ENCODE measurements at places on chromosomes 3 and 15.

DNA sequence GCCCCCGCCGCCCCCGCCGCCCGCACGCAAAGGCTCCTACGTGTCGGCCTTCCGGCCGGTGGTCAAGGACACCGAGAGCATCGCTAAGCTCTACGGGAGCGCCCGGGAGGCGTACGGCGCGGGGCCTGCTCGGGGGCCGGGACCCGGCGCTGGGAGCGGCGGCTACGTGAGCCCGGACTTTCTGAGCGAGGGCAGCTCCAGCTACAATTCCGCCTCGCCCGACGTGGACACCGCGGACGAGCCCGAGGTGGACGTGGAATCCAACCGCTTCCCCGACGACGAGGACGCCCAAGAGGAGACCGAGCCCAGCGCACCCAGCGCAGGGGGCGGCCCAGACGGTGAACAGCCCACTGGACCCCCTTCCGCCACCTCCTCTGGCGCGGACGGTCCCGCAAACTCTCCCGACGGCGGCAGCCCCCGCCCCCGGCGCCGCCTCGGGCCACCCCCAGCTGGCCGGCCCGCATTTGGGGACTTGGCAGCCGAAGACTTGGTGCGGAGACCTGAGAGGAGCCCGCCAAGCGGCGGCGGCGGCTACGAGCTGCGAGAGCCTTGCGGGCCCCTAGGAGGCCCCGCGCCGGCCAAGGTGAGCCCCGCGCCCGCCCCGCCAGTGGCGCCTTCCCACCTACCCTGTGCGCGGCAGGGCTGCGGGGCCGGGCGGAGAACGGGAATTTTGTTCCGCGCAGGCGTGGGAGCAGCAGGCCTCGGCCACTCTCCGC lies 2.4 kb downstream of the SKOR1 start:
- no peak for DNase-seq

DNA sequence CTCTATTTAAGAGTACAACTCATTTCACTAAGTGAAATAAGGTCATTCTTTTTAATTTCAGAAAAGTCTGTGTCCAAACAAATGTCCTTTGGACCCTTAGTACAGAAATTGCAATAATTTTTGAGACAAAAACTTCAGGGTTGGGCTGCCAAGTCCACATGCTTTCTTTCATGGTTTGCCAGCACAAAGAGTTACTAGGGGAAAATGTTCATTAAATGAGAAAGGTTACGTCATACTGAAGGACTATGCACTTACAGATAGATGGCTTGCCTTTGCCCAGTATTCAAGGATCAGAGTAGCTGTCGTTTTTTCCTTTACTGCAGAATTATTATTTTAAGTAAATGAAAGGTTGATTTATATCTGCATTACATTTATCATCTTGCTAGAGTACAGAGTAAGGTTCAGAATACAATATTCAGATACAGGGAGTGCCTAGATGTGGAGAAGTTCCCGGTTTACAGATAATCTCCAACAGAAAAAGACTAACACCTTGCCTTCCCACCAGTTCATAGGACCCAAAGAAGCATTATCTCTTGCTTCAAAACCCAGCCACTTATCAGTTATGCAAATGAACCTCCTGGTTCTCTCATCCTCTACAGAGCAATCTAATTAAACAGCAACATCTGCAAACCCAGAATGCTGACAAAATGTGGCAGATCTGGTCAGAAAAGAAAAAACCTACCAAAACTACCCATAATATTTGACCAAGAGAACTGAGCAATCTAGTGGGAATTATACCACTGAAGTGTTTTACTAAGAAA lies 179.3 kb downstream of the FRMD5 start:
- DNase-seq: peak; percentile 46

DNA sequence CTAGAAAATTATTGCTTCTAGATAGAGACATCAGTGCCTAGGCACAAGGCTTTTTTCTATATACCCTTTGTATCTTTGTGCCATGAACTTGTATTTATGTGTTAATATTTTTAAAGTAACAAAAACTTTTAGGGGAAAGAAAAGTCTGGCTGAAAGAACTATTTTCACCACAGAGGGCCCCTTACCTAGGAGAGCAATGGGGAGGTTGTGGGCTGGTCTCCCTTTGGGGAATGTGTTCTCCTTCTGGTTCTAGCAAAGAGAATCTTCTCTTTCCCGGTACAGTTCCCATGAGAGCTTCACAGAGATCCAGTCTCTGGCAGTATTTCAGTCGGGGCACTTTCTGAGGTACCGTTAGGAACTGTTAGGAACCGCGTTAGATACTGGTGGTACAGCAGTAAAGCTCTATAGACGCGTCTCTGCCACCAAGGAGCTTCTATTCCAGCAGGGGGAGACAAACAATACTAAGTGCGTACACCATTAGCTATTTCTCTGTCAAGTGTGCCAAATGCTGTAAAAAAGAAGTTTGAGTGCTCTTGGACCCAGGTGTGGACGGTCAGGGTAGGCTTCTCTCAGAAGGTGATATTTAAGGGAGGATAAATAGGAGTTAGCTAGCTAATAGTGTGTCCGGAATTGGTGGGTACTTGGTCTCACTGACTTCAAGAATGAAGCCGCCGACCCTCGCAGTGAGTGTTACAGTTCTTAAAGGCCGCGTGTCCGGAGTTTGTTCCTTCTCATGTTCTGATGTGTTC lies 4.6 kb upstream of the EPB42 start:
- DNase-seq: peak; percentile 85

GRCh38 chr15:31811641-31812040 lies 218.7 kb upstream of the CHRNA7 start:
- DNase-seq: no peak

DNA sequence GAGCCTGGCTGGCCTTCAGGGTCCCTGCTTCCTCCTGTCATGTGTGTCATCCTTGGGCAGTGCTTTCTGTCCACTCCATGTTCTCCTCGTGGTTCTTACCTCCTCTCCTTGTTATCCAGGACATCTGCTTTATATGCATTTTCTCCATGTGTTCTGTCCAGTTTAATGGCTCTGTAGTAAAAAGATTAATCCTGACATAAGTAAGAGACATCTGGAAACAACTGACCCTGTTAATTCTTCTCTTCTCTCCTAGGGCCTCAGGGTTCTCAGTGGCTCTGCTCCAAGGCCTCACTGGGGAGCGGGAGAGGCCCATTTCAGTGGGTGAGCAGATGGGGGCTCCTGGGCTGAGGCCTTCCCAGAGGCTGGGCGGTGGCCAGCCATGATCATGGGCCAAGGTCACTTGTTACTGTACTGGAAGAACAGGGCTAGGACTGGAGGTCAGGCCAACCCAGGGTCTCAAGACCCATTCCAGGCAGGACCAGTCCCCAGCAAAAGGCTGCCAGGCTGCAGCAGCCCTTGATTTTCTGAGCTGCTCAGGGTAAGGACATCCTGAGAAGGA lies 20.2 kb upstream of the CDCP1 start:
- DNase-seq: no peak

DNA sequence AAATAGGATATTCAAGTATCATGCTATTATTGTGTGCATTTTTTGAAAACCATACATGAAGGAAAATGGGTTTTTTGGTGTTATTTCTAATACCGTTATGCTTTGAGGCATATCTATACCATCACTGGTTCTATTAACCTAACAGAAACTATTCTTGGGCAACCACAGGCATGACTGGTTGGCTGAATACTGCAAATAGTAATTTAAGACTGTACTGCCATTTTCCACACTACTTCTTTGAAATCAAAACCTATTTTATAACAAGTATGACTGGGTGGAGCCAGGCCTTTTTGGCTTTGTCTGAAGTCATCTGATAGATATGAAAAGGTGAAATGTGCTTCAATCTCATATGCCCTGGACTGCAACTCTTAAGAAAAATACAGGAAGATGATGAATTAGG lies 115.1 kb downstream of the ULK4 start:
- no peak for DNase-seq

- no peak for DNase-seq
These were observed 125.2 kb upstream of the DPH6 start for GRCh38 chr15:35671197-35671596.

GRCh38 chr3:14183015-14183577 lies 4.5 kb downstream of the LSM3 start:
- DNase-seq: no peak

- peak; percentile 50 for DNase-seq
These were observed 5.2 kb upstream of the EBLN2 start for GRCh38 chr3:73056014-73056844.

DNA sequence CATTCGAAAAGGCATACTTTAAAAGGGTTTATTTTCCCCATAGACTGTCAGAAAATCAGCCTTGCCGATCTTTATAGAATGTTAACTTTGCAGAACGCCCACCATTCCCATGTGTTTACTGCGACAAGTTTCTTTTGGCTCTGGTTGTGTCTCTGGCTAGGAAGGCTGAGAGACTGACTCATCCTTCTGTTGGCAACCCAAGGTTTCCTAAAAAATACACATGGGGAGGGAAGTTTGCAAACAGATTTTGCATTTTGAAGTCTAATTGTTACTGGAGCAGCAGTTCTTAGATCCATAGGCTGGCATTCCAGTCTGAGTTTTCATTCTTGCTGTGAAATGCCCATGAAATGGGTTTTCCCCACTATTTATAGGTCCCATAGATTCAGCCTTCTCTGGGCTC lies 37.9 kb upstream of the MINAR1 start:
- no peak for DNase-seq

DNA sequence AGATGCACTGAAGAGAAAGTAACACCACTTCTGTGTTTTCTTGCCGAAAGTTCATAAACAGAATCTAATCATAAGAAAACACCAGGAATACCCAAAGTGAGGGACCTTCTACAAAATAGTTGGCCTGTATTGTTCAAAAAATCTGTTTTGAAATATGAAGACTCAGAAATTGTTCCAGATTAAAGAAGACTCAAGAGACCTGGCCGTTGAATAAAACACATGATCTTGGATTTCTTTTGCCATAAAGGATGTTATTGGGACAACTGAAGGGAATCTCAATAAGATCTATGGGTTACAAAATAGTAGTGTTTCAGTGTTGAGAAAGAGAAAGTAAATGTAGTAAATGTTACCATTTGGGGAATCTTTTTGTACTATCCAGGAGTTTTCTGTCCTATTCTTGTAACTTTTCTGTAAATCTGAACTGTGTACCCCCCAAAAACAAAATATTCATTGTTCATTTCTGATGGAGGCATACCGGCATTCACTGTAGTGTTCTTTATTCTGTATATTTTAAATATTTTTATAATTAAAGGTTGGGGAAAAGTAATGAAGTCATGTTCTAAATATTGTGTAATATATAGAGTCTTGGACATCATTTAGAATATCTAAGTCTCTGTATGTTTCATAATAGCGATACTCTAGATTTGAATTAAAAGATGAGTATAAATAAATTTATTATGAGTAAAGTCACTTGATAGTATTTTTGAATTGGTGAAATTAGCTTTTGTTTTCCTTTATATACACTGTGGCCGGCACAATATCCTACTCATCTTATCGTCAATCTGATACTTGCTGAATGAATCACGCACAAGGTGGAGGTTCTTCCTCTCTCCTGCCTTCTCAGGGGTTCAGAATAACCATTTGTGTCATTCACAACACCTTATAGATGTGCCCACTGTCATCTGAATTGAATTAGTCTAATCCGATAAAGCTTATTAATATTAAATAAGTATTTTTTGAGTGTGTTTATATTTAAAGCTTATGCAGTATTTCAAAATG lies 66.7 kb downstream of the TRAK1 start:
- no peak for DNase-seq

GRCh38 chr3:164852866-164853265 lies 225.4 kb downstream of the SI start:
- no peak for DNase-seq

GRCh38 chr3:126478581-126479310 lies 3.1 kb upstream of the ZXDC start:
- DNase-seq: no peak

- DNase-seq: no peak
These were observed at the start of gene ACSBG1 for GRCh38 chr15:78234515-78235040. Gene ACSBG1 (minus strand): TSS chr15:78234565. CDS start chr15:78234501, 64 bp downstream.

- no peak for DNase-seq
These were observed 233.0 kb downstream of the PTPRG start for GRCh38 chr3:61794341-61794740.

DNA sequence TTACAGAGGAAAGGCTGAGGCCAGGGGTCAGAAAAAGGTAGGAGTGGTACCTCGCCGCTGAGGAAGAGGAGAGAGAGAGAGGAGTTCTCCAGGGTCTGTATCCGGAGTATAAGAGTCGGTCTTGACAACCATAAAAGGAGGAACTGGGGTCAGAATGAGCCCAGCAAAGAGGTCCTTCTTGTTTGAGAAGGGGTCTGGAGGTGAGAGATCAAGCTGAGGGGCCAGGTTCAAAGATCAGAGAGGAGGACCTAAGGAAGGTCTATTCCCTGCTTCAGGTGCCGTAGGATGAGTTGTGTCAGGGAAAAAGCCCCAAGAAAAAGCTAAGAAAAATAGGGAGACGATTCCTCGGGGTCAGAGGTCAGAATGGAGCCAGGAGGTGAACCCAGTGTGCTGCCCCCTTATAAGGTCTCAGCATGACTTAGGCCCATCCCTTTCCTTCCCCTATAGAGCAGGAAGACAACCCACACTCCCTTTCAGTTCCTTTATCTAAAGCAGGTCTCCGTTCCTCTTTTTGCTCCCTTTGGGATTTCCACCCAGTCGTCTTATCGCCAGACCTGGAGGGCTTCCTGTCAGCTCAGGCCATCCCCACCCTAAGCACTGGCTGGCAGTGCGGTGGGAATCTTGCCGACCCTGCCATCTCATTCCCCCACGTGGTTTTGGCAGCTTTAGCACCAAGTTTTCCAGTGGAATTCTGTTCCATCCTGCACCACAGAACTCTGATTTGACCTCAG lies 651 bp downstream of the MTMR14 start:
- DNase-seq: peak; percentile 58

DNA sequence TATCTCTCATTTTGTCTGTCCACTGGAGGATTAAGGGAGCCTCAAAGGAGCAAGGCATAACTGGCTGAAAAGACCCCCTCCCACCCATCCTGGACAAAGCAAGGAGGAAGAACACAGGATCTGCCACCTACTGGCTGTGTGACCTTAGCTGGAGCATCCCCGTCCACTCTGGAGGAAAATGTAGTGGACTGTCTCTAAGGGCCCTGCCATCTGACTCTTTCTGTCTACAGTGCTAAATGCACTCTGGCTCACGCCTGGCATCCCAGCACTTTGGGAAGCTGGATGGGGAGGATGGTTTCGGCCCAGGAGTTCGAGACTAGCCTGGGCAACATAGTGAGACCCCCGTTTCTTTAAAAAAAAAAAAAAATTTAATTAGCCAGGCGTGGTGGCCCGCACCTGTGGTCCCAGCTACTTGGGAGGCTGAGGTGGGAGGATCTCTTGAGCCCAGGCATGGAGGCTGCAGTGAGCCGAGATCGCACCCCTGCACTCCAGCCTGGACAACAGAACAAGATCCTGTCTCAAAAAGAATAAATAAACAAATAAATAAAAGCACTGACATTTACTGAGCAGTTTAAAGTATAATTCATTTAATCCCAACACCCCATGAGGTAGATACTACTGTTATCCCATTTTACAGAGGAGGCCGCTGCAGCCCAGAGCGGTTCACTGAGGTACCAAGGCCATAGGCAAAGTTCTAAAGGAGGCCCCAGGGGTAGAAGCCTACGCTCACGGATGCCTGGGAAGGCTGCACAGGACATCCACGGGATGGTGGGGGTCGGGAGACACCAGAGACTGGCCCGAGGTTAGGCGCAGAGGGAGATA lies 1.1 kb downstream of the TBC1D2B start:
- no peak for DNase-seq

- no peak for DNase-seq
These were observed 15.7 kb upstream of the TBC1D23 start for GRCh38 chr3:100245136-100245535.

- no peak for DNase-seq
These were observed 114.0 kb downstream of the MAGI1 start for GRCh38 chr3:65924762-65925161.

All from erythroblast (primary cell).